Uterus (tissue), 4 donors: ENCODE measurements at places on chromosomes 2 and 18.

DNA sequence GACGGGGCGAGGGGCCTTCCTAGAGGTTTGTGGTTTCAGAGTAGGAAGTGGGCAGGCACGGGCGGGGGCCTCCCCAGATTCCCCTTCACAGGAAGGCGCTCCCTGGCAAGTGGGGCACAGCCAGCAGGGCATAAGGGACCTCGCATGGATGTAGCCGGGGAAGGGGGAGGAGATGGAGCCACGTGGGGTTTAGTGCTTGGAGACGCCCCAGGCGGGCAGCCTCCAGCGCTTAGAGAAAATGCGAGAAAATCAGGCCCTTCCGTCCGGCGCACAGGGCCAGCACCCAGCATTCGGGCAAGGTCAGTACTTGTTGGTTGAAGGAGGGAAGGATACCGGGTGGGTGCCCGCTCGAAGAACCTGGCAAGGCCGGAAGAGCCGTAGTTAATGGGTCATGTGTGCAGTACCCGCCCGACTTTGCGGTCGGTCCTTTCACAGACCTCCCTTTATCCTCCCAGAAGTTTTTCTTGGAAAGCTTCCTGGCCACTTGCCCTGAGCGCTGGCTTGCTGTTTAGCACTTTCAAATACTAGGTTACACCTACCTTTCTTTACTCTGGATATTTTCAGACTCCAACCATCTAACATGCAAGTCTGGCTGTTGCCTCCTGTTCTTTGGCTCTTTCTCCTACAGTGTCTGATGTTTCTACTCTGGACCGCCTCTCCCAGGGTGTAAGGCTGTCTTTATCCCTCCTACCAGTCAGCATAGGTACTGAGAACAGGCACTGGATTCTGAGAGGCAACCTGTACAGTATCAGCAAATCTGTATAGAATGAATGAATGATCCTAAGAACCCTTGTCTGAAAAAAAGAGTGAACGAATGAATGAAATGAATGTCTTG, 78.1 kb downstream of the CIB4 start:
- DNase-seq = no peak
- no peaks in the 10 kb centered on the region for H3K4me1 ChIP-seq

GRCh38 chr18:47826157-47827074, 104.0 kb downstream of the SMAD2 start:
- no peak overlapping the region for H3K4me3 ChIP-seq
- no peaks in the 10 kb centered on the region for H3K36me3 ChIP-seq
- no peaks in the 10 kb centered on the region for H3K27me3 ChIP-seq
- no peaks in the 10 kb centered on the region for H3K4me1 ChIP-seq

- DNase-seq = no peak
- no peak overlapping the region for H3K27ac ChIP-seq
- H3K4me3 ChIP-seq = no peak overlapping the region
Observed at GRCh38 chr2:127425540-127426490, 7.6 kb downstream of the PROC start.

- H3K4me1 ChIP-seq = no peaks in the 10 kb centered on the region
- H3K36me3 ChIP-seq = no peaks in the 10 kb centered on the region
Observed at GRCh38 chr2:182064019-182064778, 78.5 kb downstream of the PPP1R1C start.

GRCh38 chr2:65620026-65620425, 187.6 kb upstream of the SPRED2 start:
- no peaks in the 10 kb centered on the region for H3K4me1 ChIP-seq
- DNase-seq = no peak
- no peak overlapping the region for H3K4me3 ChIP-seq
- no peaks in the 10 kb centered on the region for H3K36me3 ChIP-seq

DNA sequence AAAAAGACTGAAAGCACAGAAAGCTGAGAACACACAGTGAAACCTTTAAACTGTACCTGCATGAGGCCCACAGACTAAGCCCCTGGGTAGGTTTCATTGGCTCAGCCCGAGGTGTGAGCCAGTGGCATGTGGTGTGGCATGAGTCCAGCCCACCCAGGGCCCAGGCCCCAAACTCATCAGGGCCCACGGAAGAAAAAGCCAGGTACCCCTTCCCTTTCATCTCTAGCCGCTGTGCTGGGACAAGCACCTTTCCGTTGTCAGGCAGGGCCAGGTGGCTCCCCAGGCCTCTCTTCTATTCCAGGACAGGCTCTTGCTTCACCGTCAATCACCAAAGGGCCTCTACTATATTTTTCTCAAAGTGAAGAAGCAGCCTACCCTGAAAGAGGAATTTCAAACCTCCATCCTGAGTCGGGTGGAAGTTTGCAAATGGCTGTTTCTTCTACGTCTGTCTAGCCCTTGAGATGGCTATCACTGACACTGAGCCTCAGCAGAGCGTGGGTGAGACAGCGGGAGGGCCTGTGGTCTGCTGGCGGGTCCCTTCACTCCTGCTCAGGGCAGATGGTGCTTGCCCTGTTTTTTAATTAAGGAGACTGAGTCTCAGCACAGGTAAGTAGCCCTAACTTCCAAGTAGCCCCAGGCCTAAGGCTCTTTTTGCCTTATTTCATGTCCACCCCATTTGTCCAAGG, 8.6 kb downstream of the DNAJB2 start:
- H3K27me3 ChIP-seq = no peaks in the 10 kb centered on the region
- H3K4me1 ChIP-seq = peaks cover 4% of the 10 kb centered on the region

DNA sequence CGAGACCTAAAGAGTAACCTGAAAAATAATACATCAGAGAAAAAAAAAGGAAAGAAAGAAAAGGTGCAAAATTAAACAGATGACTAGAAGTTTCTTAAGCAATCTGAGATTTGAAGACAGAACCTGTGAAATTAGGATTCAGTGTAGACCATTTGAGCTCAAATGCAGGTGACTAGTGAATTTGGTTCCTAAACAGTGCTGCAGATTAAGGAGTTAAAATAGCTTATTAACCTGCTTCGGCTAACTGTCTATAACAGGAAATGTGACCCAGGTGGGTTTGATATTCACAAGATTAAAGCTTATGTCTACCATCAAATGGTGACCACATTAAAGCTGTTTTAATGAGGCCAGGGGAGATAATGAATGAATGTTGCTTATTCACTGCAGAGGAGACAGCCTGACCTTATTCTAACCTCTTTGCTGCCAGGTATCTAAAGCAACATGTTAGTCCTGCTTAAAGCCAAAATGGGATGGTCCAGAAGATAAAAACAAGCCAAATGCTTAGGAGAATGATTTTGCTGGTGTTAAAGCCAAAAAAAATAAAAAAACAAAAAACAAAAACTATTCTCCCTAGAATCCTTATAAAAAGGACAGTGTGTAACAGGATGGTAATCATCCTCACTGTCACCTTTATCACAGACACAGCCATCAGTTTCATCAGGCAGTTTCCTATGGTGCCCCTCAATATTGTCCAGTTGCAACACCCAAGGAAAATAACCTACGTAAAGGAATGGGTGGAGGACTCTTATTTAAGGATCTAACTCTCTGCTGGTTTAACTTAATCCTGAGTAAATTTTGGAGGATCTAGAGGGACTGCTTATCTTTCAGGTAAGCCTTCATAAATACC, 769.0 kb upstream of the ZEB2 start:
- DNase-seq = no peak
- no peak overlapping the region for H3K27ac ChIP-seq
- no peak overlapping the region for H3K4me3 ChIP-seq
- H3K27me3 ChIP-seq = no peaks in the 10 kb centered on the region
- no peaks in the 10 kb centered on the region for H3K4me1 ChIP-seq

DNA sequence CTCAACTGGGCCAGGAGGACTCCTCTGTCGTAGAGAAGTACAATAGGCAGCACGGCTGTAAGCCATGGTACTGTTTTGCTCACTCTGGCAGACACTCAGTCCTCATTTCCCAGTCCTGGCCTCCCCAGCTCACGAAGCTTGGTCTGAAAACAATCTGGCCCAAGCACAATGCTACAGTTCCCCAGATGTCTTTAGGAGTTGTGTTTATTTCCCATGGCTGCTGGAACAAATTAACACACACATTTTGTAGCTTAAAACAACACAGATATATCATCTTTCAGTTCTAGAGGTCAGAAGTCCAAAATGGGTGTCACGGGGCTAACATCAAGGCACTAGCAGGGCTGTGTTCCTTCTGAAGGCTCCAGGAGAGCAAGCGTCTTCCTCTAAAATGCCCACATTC, 13.0 kb downstream of the FABP1 start:
- DNase-seq = no peak
- no peak overlapping the region for H3K27ac ChIP-seq
- no peaks in the 10 kb centered on the region for H3K4me1 ChIP-seq
- H3K27me3 ChIP-seq = no peaks in the 10 kb centered on the region
- no peaks in the 10 kb centered on the region for H3K36me3 ChIP-seq
- no peak overlapping the region for H3K4me3 ChIP-seq

- no peak for DNase-seq
- no peaks in the 10 kb centered on the region for H3K4me1 ChIP-seq
- no peaks in the 10 kb centered on the region for H3K36me3 ChIP-seq
- no peaks in the 10 kb centered on the region for H3K27me3 ChIP-seq
- no peak overlapping the region for H3K4me3 ChIP-seq
- no peak overlapping the region for H3K27ac ChIP-seq
Observed at GRCh38 chr2:162149466-162149865, 2.6 kb downstream of the GCG start.

- no peaks in the 10 kb centered on the region for H3K4me1 ChIP-seq
- no peak for DNase-seq
- H3K27ac ChIP-seq = no peak overlapping the region
- no peak overlapping the region for H3K4me3 ChIP-seq
Observed at GRCh38 chr2:233124421-233125080, 64.4 kb downstream of the INPP5D start.

DNA sequence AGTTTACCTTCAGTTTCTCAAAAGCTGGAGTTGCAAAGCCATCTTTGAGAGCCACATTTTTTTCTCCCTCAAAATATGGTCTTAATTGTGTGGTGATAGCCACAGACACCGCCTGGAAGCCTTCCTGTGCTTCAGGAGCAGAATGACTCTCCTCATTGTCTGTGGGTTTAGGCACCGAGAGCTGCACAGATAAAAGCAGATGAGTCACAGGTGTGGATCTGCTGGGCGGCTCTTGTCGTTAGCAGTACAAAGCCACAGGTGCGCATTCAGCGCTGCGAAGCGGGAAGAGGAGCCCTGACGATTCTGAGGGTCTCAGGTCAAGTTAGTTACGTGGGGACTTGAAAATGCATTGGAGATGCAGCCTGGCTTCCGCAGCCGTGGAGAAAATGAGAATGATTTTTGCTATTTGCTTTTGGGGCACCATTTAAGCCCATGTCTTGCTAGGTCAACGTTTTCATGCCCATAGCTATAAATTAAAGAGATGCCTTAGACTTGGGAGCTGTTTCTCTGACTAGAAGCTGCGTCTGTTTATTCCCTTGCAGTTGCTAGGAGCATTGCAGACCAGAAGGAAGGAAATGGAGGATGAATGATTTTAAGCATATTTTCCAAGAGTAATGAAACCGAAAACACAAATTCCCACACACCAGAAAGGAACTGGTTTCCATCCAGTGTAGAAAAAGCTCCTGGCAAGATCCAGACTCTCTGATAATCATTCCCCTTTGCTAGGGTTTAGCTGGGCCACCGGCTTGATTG, 51.5 kb downstream of the KLHL29 start:
- no peaks in the 10 kb centered on the region for H3K36me3 ChIP-seq
- peak overlapping the region; percentile 57 for H3K27ac ChIP-seq
- DNase-seq = peak; percentile 50
- H3K27me3 ChIP-seq = no peaks in the 10 kb centered on the region
- H3K4me1 ChIP-seq = no peaks in the 10 kb centered on the region

- H3K27me3 ChIP-seq = peaks cover 7% of the 10 kb centered on the region
- no peak overlapping the region for H3K4me3 ChIP-seq
- no peaks in the 10 kb centered on the region for H3K4me1 ChIP-seq
- DNase-seq = no peak
- no peak overlapping the region for H3K27ac ChIP-seq
Observed at GRCh38 chr2:222058819-222059445, 239.9 kb downstream of the PAX3 start.

DNA sequence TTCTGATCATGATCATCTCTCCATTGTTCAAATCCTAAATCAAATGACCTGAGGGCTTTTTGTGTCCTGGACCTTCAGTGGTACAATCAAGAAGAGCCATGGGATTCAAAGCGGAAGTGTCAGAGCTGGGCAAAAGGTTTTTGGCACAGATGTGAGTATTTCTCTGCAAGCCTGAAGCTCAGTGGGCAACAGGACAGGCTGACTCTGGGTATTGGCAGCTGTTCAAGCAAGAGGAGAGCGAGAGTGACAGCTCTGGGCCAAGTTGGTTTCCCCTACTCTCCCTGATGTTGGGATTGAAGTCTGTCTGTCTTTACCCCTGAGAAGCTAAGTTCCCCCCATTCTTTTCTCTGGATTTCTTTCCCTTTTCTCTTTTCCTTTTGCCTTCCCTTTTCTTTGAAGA, 33.3 kb downstream of the DSEL start:
- H3K27me3 ChIP-seq = no peaks in the 10 kb centered on the region
- DNase-seq = no peak

DNA sequence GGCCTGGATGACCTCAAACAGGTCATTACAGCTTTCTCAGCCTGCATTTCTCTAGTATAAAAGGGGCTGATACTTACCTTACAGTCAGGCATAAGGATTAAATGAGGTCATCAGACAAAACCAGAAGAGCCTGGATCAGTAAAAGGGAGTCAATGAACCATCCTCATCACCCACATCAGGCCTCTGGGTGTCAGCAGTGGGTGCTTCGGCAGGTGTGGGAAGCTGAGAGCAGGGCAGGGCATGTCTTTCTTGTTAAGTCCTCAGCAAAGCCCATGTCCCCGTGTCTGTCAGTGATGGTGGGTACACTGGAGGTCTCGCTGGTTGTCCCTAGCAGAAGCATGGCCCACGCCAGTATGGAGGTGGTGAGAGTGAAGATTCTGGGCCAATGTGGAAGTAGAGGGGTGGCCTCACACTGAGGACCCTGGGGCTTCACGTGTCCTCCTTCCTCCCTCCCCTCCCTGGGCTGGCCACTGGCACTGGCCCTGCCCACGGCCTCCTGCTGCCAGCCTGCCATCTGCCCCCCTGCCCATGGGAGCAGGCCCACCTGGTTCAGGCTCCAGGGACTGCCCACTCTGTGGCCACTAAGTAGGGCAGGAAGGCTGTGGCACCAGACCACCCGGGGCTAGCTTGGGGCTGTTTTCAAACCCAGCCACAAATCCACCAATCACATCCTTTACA, 4.4 kb downstream of the ADRA2B start:
- H3K27me3 ChIP-seq = no peaks in the 10 kb centered on the region
- H3K36me3 ChIP-seq = no peaks in the 10 kb centered on the region
- H3K4me3 ChIP-seq = no peak overlapping the region
- no peaks in the 10 kb centered on the region for H3K4me1 ChIP-seq
- DNase-seq = no peak
- H3K27ac ChIP-seq = no peak overlapping the region

DNA sequence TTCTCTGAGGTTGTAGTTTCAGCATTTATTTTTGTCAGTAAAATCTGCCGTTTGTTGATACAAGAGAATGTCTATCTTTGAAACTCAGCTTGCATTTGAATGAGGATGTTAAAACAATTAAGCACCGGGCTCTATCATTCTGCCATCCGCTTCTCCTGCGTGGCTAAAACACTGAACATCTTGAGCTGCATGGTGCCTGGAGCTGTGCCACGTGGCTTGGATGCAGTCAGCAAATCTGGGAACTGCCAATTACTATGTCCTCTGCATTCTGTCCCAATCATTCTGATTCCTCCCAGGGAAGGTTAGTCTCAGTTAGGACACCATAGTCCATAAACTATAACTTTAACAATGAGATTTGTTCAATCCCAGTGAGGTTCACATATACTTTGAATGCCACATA, 598.4 kb downstream of the FBXO15 start:
- no peak overlapping the region for H3K27ac ChIP-seq
- H3K4me1 ChIP-seq = no peaks in the 10 kb centered on the region
- H3K27me3 ChIP-seq = no peaks in the 10 kb centered on the region
- H3K36me3 ChIP-seq = no peaks in the 10 kb centered on the region
- no peak for DNase-seq
- no peak overlapping the region for H3K4me3 ChIP-seq
